ENCODE measurements at places on chromosomes 5 and 9.

DNA sequence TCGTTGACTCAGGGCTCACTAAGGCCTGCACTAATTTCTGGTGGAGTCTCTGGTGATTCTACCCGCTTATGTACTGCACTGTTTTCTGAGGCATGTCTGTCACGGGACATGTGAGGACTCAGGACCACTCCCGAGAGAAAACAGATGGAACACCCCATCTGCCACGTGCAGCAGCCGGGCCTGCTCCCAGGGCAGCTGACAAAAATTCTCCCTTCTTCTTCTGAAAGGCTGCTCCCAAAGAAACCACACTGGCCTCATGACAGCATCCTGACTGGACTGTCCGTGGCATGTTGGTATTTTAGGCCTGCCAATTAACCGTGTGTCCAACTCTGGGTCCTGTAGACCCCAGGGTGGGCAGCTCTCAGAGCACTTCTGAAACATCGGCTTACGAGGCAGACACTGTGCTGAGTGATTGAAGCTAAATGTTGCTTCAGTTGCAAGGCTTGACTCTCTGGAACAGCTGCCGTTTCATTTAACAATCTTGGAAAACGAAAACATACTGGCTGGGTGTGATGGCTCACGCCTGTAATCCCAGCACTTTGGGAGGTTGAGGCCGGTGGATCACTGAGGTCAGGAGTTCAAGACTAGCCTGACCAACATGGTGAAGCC lies 39.0 kb downstream of the FAM240B start:
- DNase-seq, result no peak

GRCh38 chr5:94562327-94562971 lies 56.0 kb downstream of the KIAA0825 start:
- no peak for DNase-seq

GRCh38 chr5:180067986-180068385 lies 3.6 kb downstream of the RNF130 start:
- DNase-seq, result no peak

DNA sequence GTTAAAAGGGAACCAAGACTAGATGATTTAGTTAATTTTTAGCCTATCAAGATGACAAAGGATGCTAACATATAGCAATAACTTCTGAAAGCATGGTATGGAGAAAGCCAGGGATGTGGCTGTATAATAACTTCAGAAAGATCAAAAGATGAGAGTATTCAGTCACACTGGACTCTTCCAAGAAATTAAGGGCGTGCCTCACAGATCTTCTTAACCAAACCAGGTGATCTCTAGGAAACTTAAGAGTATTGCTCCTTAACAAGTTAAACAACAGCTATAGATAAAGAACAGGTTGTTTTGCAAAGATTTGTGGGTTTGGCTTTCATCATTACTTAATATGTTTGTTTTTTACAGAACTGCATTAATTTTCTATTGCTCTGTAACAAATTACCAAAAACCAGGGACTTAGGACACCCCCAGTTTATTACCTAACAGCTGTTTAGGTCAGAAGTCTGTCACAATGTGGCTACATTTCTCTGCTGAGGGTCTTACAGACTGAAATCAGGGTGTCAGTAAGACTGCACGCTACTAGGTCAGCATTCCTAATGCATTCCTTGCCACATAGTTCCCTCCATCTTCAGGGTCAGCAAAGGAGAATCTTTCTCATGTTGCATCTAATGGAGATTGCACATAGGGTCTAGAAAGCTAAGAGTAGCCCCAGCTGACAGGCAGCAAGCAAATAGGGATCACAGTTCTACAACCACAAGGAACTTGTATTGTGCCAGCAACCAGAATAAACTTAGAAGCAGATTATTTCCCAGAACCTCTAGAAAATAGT lies 113.8 kb downstream of the WDR70 start:
- DNase-seq, result no peak

GRCh38 chr9:120868339-120868675 lies 8.7 kb downstream of the PHF19 start:
- DNase-seq, result no peak

- no peak for DNase-seq
Observed at GRCh38 chr5:140925806-140926442, at the start of gene PCDHAC1. Gene PCDHAC1, plus strand, starts transcription at chr5:140926299. Its CDS starts 594 bp downstream, at chr5:140926893.

DNA sequence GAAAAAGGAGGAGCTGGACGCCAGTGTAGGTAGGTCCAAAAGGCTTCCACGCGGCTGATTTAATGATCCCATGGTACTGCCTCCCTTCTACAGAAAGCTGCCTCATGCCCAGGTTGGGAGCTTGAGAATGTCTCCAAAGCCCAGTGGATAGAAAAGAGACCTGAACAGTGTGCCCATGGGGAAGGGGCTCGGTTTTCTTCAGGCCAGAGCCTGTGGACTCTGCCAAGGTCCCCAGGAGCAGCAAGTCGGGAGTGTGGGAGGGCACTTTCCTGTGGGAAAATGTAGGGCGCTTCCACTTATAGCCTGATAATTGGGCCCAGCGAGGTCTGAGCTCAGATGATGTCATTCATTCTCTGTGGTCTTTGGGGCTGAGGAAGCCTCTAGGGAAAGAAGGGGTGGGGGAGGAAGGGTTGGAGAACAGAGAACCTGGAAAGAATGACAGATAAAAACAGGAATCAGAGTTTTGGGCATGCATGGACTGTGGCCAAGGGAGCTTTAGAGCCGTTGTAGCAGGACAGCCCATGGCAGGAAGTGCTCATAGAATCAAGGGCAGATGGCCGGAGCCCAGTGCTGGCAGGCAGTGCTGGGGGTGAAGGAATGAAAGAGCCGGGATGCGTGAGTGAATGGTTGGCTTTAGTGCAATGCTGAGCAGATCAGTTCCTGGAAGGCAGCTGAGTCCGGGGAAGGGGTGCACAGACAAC lies 42.5 kb upstream of the SH3PXD2B start:
- no peak for DNase-seq

DNA sequence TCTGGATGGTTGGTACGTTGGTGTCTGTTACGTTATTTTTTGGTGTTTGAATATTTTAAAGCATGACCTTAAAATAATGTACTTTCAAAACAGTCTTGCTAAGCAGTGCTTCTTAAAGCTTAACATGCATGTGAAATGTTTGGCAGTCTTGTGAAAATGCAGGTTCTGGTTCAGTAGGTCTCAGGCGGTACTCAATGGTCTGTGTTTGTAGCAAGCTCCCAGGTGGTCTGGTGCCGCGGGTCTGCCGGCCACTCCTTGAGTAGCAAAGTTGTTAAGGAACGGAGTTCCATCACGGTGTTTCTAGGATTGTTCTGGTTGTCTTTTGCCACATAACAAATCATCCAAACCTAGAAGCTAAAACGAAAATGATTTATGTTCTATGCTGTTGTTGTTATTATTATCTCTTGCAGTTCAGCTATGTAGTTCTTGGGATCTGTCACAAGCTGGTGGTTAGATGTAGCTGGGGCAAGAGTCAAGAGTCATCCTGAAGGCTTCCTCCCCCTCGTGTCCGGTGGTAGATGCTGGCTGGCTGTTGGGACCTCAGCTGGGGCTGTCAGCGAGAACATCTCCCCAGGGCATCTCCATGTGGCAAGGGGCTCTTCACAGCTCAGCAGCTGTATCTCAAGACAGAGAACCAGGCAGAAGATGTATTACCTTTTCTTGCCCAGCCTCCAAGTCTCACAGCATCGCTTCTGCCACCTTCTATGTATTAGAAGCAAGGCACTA lies 186.8 kb downstream of the PALM2AKAP2 start:
- no peak for DNase-seq

DNA sequence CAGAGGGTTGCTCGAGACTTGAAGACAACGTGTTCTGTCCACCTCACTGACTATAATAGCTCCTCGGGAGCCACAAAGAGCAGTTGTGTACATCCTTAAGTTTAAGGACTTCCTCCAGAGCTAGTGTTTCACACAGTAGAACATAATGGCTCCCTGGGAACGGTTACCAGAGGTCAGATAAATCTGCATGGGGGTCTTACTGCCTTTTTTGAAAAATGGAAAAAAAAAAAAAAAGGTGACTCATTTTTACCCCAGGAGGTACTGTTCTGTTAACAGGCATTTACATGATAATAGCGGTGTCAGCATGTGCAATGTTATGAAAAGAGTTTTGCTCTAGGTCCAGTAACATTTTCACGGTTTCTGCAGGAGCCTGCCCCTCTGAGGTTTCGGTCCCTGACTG lies 498.9 kb upstream of the WWC1 start:
- no peak for DNase-seq

DNA sequence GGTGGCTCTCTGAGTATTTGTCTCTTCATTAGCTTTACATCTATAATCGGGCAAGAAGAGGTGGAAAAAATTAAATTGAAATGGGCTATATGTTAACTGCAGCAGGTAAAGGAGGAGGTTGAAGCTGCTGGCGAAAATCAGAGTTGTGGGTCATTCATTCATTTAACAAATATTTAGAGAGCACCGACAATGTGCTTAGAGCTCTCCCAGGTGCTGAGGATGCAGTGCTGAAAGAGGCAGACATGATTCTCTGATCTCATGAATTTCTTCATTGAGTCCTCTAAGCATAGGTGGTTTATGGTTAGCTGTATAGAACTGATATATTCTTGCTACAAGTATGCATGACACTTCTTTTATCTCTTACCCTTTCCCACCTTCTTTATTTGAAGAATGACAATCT lies 243.4 kb downstream of the RFX3 start:
- no peak for DNase-seq

DNA sequence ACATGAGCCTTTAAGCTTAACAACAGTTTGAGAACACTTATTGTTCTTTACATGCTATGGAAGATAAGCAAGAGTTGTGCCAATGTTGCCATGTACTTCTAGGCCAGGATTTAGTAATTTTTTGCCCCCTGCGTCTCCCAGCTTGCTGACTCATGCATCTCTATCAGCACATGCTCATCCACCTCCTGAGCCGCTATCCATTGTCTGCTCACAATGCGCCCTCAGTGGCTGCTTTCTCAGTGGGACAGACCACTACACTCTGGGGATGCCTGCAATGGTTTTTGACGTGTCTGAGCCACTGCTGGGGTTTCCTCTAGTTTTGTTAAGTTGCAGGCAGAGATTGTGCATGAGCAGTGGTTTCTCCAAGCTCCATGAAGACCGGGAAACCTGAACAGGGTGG lies 50.9 kb upstream of the PHF2 start:
- DNase-seq, result no peak

- DNase-seq, result no peak
Observed at GRCh38 chr9:38164659-38165221, 95.7 kb upstream of the SHB start.

GRCh38 chr5:11248966-11249365 lies 487.9 kb upstream of the DAP start:
- DNase-seq, result no peak

DNA sequence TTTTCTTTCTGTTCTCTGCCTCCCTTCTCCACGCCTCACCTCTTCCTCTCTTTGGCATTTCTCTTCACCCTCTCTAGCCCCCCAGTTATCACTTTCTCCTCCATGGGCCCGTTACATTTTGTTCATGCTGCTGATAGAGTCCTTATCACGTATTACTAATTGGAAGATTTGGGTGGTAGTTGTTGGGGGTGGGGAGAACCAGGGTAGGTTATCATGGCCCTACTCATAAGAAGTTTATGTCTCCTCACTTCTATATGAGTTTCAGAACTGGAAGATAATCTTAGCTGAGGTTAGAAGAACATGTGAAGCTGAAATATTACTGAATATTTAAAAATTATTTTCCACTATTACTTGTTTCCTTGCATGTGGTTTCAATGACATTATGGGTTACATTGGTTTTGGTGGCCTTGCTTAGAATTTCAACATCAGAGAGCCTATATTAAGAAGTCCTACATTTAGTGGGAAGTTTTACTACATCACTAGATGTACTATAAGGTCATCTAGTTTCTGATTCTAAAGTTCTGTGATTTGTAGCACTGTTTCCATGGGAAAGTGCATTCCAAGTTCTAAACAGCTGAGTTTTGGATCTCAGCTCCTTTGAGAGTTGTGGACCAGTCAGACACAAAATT lies 36.8 kb downstream of the PIP5K1B start:
- DNase-seq, result no peak

GRCh38 chr5:53403291-53403690 lies 77.1 kb upstream of the FST start:
- no peak for DNase-seq

All from caudate nucleus (tissue), 63 donors.